ENCODE measurements at places on chromosomes 3 and 15.

DNA sequence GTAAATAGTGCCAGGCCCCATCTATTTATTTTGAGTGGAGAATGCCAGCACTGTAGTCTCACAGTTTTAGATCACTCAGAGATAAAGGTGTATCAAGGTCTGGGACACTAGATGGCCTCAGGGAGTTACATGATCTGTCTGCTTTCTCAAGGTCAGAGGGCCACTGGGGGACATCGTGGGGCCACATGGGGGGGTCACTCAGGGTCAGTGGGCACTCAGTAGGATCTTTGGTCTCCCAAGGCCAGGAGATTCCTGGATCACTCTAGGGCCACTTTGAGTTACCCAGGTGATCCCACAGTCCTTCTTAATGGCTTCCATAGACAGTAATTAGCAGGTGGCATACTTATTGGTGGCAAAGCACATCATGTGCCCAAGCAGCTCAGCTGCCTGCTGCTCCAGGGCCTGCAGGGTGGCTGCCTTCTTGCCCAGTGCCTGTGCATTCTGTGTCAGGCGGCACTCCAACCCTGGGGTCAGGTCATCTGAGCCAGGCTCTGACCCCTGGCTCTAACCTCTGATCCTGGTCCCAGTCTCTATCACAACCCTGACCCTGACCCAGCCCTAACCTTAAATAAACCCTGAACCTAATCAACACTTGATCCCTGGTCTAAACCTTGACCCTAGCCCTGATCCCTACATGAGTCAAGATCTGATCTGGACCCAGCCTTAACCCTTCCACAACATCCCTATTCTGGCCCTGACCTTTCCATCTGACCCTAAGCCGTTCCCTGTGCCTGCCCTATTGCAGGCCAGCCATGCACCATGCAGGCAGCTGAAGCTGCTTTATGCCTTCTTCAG, 1.8 kb upstream of the LAMB2 start:
- DNase-seq, result no peak

- DNase-seq, result no peak
These were observed 615.4 kb downstream of the CADM2 start for GRCh38 chr3:85574006-85574705.

DNA sequence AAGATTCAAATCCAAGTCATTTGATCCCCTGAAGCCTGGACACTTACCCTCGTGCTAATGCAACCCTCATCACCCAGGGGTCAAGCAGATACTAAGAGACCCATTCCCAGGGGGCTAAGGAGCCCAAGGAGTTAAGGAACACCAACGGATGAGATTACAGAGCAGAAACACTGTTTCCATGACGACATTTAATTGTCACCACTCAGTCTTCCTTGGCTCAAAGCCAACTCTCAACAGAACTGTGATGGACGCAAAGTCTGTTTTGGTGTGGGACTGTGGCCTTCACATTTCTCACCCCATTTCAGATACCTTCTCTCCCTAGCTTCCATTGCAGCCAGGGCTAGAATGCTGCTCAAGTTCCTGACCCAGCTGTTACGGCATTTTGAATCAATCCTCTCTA, 383.5 kb upstream of the WNT5A start:
- DNase-seq, result no peak

- DNase-seq, result no peak
These were observed 28.3 kb downstream of the IGF2BP2 start for GRCh38 chr3:185796431-185797107.

GRCh38 chr3:152729906-152730305, 105.0 kb upstream of the P2RY1 start:
- no peak for DNase-seq

- no peak for DNase-seq
These were observed 35.9 kb upstream of the CMSS1 start for GRCh38 chr3:99781761-99782160.

DNA sequence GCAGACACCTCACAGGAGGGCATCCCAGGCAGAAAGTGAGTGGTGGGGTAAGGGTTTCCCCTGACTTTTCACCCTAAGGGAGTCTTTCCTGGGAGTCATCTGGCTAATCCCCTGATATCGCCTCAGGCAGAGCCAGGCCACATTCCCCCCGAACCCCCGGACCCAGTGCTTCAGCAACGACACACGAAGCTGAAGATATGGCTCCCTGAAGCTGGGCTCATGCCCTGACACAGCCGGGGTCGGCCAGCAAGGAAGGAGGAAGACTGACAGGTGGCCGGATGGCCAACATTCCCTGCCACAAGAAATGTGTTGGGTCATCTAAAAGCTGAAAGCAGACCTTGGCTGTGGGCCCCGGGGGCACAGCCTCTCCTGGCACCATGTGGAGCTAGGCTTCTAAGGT, 14.4 kb downstream of the CHST13 start:
- no peak for DNase-seq

GRCh38 chr15:51776952-51777569, 25.7 kb downstream of the TMOD2 start:
- DNase-seq, result peak; percentile 68

- DNase-seq, result no peak
These were observed 264.4 kb downstream of the OCA2 start for GRCh38 chr15:27834684-27835083.

- DNase-seq, result no peak
These were observed 113.5 kb downstream of the IGF2BP2 start for GRCh38 chr3:185711255-185711870.

DNA sequence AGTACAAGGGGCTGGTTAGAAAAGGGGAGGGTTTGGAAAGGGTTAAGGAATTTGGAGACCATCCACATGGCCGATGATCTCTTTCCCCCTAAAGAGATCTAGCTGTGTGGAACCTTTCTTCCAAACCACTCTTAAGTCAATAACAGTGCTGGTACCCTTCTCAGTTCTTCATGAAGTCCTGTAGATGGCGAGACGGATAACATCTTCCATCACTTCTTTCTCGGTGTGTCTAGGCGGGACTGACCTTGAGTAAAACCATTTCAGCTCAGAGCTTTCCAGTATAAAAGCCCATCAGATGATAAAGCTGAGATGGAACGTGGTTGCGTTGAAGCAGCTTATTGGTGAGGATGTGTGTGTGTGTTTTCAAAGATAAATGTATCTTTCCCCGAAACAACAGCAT, 151.5 kb upstream of the BHLHE40 start:
- no peak for DNase-seq

GRCh38 chr3:115513416-115513800, 109.9 kb upstream of the GAP43 start:
- no peak for DNase-seq

- no peak for DNase-seq
These were observed 42.7 kb downstream of the HES1 start for GRCh38 chr3:194178669-194179068.

- DNase-seq, result no peak
These were observed 14.5 kb downstream of the RTP4 start for GRCh38 chr3:187382609-187383151.

DNA sequence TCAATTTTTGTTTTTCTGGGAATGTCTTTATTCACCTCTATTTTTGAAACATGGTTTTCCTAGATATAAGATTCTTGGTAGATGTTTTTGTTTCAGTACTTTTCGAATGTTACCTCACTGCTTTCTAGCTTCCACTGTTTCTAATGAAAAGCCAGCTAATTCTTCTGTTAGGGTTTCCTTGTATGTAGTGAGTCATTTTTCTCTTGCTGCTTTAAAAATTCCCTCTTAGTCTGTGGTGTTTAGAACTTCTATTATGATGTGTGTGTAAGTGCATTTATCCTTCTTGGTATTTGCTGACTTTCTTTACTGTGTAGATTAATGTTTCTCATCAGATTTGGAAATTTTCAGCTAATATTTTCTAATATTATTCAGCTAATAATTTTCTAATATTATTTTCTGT, 151.1 kb upstream of the OSTN start:
- no peak for DNase-seq

DNA sequence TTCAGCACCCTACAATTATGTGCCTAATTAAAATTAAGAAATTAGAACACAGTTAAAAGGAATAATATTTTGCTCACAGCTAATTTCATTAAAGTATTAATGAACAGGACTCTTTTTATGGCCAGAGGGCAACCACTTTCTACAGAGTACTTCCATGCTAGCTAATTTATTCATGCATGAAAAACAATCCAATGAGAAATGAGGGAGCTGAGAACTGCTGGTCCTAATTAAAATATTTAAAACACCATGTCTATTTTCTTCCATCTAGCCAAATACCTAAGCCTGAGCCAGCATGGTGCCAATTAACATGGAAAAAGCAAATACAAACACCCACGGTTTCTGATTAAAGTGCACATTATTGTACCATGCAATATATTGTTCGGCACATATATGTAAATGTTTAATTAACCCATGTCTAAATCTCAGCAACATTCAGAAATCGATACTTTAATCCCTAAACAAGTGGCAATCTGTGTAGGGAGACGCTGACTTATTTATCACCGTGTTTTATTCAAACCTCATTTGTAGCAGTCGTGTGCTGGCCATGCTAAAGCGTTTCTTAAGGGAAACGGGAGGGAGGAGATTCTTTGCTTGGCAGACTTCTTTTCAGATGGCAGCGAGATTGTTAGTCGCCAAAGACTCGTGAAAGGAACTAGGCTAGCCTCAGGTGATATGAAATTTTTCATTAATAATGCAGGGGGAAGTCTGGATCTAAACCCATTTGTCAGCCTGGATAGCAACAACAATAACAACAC, 193.5 kb downstream of the ANXA2 start:
- no peak for DNase-seq

- no peak for DNase-seq
These were observed 66.6 kb downstream of the SUCLG2 start for GRCh38 chr3:67587811-67588210.

DNA sequence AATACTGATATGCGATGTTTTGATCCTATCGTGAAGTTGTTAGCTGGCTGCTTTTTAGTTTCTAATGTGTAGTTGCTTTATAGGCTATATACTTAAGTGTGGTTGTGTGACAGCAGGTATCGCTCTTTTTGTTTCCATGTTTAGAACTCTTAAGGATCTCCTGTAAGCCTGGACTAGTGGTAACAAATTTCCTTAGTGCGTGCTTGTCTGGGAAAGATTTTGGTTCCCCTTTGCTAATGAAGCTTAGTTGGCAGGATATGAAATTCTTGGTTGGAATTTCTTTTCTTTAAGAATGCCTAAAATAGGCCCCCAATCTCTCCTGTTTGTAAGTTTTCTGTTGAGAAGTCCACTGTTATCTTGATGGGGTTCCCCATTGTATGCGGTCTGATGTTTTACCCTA, 173.6 kb downstream of the DOCK3 start:
- no peak for DNase-seq

GRCh38 chr3:161673866-161674265, 177.3 kb downstream of the OTOL1 start:
- DNase-seq, result no peak

- no peak for DNase-seq
These were observed 60.7 kb downstream of the TIMP4 start for GRCh38 chr3:12097971-12098370.

- no peak for DNase-seq
These were observed 319.3 kb upstream of the GBE1 start for GRCh38 chr3:82080792-82081191.

DNA sequence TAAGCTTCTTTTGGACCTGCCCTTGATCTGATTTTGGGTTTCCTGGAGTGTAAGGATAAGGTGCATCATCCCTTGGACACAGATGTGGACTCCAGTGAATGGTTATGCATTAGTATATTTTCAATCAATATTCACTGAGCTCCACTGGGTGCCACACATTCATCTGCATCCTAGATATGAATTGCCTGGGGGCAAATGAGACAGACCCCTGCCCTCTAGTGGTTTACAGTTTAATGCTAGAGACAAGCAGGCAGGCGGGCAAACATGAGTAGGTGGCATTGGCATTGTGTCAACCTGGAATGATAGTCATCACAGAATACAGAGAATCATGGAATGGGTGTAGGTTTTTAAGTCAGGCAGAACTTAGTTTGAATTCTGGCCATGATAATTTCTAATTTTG, 252.5 kb upstream of the SOX14 start:
- no peak for DNase-seq

GRCh38 chr3:355622-356021, 159.1 kb downstream of the CHL1 start:
- peak; percentile 9 for DNase-seq

DNA sequence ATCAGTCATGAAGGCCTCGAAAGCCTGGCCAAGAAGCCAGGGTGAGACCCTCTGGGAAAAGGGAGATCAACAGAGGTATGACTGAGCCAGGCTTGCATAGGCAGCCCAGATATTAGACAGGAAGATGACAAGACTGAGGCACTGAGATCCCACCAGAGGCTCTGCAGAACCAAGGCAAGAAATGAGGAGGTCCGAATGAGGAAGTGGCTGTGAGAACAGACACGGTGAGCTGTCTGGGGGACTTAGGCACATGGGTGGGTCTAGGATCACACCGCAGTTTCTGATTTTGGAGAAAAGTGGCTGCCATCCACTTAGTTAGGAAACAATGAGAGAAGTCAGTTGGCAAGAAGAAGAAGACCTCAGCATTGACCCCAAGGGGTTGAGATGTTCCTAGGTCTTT, 31.5 kb upstream of the PRSS50 start:
- DNase-seq, result no peak

- no peak for DNase-seq
These were observed 311.7 kb upstream of the SEMA6D start for GRCh38 chr15:47405365-47406162.

DNA sequence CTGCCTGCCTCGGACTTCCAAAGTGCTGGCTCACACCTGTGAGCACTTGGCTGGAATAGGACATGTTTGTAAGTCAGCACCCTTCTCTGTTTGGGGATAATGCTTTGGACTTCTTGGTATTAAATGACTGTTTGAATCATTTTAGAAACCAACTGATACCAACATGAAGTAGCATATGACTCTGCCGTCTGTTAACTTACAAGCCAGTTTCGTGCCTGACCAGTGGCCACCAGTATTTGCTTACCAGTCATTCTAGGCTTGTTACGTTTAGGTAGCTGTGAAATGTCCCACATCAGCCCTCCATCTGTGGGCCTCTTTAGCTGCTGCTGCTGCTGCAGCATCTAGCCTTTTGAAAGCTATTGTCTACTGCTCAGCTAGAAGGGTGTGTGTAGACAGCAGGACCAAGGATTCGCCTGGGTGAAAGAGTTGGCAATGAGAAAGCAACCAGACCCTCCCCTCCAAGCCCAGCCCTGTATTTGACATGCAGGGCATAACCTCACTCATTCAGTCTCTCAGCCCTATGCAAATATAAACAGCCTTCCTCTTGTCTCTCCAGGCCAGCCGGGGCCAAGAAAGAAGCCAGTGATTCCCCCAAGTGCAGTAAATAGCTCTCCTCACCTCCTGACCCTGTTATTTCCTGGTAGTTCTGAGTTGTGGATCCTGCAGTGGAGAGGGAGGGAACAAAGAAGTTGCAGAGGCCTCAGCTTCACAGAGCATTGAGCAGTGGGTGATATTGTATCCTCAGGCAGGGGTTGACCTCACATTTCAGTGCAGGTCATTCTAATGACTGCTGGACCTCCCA, 51.0 kb downstream of the NKIRAS1 start:
- DNase-seq, result peak; percentile 58

- DNase-seq, result no peak
These were observed 17.0 kb downstream of the RPLP1 start for GRCh38 chr15:69469467-69470201.

- DNase-seq, result no peak
These were observed 208.2 kb downstream of the ZNF385D start for GRCh38 chr3:21542656-21543379.

GRCh38 chr3:116200956-116201690, 244.2 kb downstream of the LSAMP start:
- DNase-seq, result no peak

- no peak for DNase-seq
These were observed 22.8 kb downstream of the SIDT1 start for GRCh38 chr3:113555138-113555537.
